ENCODE measurements at places on chromosomes 6 and 20.

DNA sequence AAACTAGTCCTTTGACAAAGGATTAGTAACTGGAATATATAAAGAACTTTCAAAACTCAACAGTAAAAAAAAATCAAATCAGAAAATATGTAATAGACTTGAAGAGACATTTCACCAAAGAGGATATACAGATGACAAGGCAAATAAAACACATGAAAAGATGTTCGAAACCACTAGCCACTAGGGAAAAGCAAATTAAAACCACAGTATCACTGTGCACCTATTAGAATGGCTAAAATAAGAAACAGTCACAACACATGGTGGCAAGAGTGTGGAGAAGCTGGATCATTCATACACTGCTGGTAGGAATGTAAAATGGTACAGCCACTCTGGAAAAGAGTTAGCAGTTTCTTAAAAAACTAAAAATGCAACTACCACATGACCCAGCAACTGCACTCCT lies 14.9 kb downstream of the ZBTB2 start:
- DNase-seq, result no peak

GRCh38 chr6:168122521-168122920 lies 43.5 kb upstream of the FRMD1 start:
- DNase-seq, result no peak

- DNase-seq, result no peak
Measured at GRCh38 chr6:147080225-147080624, 124.0 kb upstream of the STXBP5 start.

GRCh38 chr20:34915131-34915530 lies 38.7 kb downstream of the ACSS2 start:
- no peak for DNase-seq

DNA sequence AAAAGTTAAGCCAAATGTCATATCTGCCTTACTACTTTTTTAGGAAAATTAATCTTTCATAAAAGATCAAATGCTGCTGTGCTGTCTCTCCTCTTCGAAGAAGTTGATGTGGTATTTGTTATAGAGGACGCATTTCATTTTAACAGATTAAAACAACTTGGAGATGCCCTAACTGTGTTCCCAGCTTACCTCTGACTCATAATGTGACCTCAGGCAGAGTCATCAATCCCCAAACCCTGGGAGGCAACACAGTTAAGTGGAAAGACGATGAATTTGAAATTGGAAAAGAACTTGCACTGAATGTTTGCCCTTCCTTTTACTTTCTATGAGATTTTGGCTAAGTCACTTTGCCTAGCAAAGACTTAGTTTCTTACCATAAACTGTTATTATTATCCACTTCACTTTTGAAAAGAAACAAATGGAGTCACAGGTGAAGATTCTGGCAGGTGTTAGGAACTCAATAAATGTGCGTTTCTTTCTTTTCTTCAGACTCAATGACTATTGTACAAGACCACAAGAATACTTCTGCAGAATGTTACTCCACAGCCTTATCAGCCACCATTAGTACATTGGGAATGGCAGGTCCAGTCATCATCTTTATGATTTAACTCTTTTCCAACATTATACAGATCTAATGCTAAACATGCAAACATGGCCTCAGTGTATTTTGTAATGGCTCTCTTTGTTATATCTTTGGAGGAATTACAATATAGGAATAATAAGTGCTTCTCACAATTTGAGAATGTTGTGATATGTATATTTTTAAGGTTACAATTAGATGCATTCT lies 102.6 kb downstream of the COL21A1 start:
- DNase-seq, result no peak

GRCh38 chr6:43713643-43714310 lies 26.2 kb upstream of the MRPS18A start:
- DNase-seq, result no peak

- DNase-seq, result no peak
Measured at GRCh38 chr6:5053038-5053437, 32.1 kb upstream of the PPP1R3G start.

DNA sequence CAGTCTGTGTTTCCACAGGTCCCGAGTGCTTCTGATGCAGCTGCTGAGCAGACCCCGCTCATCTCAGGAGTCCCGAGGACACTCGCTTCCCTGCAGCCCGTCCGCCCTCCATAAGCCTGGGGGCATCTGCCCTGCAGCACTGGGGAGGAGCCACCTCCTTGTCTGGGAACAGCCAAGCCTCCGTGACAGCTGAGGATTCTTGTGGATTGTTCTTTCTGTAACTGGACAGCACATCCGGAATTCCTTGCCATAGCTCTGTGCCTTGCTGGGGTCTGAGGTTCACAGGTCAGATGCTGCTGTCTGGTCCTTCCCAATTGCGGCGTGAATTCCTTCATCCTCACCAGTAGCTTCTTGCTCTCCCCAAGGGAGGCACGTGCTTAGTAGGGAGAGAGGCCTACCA lies 38.4 kb upstream of the FNDC1 start:
- DNase-seq, result no peak

GRCh38 chr20:31716351-31716750 lies 6.3 kb downstream of the BCL2L1 start:
- DNase-seq, result no peak

DNA sequence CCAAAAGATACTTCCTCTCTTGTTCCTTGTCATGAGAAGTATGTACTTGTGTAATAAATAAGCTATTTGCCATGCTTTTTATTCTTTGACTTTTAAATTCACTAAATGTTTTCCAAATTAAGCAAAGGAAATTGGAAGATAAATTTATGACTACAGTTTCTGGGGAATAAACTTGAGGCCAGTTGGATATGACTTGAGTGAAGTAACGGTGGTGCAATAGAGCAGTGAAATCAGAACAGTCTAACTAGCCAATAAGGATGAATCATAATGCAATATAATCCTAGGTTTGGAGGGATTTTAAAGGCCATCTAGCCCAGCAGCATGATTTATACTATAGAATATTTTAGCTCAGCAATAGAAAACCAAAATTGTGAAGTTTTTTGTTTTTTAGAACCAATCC lies 183.8 kb upstream of the TCF21 start:
- DNase-seq, result peak; percentile 16

GRCh38 chr6:48714250-48714649 lies 603.3 kb upstream of the PTCHD4 start:
- no peak for DNase-seq

All from amniotic stem cell (primary cell).